Esophagus squamous epithelium (tissue), 5 donors: ENCODE measurements at places on chromosomes 5 and 9.

GRCh38 chr5:122690266-122690665 lies 84.6 kb upstream of the SNX2 start:
- DNase-seq: no peak

GRCh38 chr9:5577225-5577624 lies 51.7 kb upstream of the RIC1 start:
- DNase-seq: no peak

DNA sequence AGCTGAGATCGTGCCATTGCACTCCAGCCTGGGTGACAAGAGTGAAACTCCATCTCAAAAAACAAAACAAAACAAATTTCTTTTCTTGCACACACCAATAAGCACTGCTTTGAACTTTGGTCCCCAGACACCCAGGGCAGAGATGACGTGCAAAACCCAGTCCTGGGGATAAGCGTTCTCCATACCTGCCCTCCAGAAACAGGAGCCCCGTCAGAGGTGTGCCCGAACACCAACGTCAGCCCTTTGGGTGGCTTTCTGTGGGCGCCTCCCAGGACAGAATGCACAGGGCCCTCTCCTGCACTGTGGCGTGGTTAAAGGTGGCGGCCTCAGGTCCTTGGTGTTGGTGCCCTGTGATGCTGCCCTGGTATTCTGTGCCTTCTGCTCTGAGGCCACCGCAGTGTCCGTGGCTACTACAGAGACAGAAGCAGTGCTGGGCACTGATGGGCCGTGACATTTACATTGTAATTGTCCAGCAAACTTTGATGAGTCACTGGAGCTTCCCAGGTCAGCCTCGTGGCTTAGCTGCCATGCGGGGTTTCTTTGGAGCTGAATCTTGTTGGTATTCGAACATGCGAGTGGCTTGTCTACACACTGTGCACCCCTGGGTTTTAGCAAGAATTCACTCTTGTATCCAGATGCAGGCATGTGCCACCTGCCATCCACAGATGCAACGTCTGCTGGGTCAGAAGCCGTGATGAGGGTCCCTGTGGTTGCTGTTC lies 9.8 kb downstream of the PPP1R26 start:
- DNase-seq: no peak

- DNase-seq: no peak
These were observed 20.8 kb upstream of the CEP120 start for GRCh38 chr5:123444016-123444415.

DNA sequence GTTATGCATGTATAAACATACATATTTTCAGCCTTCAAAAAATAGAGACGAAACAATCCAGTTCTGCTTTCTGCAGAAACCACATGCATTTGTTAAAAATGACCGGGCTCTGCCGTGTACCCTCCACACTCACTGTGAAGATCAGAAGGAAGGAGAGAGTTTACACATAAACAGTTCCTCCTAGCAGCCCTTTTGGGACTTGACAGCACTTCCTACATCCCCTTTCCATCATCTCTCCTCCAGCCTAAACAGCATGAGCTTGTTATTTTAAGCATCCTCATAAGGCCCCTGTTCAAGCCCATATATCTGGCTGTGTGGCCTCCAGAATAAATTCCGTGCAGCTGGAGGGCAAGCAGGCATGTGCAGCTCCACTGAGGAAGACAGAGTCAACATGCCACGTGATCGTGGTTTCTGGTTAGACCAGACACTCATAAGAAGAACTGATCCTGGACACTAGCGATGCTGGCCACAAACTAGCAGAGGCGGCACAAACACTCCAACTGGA lies 42.2 kb downstream of the NIPAL4 start:
- DNase-seq: no peak

- no peak for DNase-seq
These were observed 6.4 kb downstream of the B4GALT7 start for GRCh38 chr5:177606071-177607051.

- DNase-seq: no peak
These were observed 274.3 kb upstream of the EFNA5 start for GRCh38 chr5:107945061-107945460.

DNA sequence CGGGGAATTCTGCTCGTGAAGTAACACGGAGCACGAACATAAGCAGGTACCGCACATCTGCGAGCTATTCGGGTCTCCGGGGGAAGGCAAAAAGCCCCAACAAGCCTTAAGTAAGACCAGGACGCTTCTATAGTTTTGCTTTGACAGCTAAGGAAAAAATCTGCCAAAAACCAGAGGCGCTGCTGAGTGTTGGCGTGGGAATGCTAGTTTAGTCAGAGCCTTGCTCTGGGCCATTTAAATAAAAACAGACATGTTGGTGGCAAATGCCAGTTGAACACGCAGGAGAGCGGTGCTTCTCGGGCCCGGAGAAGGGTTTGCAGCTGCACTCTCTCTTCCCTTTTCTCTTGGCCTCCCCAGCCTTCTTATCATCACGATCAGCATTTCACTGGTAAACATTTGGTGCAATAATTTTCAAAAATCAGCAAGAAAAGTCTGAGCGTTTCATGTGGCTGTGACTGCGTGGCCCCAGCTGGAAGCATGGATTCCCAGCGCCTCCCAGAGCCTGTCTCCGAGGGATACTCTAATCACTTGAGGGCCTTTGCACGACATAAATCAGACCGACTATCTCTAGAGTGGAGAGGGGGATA lies 6.4 kb upstream of the NOTCH1 start:
- no peak for DNase-seq

GRCh38 chr5:157677931-157678330 lies 6.6 kb downstream of the C5orf52 start:
- DNase-seq: no peak

DNA sequence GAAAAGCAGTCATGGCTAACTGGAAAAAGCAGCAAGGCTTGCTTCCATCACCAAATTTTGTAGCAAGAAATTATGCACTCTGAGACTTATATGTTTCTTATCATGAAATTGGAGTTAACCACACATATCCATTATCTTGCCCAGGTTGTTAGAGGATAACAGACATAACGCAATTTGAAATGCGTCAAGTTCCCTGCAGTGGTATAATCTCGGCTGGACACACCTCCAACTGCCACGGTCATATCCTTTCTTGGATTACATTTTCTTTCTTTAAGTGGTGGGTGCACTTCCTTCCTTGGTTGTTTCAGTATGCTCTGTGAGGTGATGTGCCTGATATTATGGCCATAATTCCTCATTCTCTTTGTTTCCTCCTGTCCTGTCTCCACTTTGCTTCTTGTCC lies 695.0 kb upstream of the DMAC1 start:
- no peak for DNase-seq

DNA sequence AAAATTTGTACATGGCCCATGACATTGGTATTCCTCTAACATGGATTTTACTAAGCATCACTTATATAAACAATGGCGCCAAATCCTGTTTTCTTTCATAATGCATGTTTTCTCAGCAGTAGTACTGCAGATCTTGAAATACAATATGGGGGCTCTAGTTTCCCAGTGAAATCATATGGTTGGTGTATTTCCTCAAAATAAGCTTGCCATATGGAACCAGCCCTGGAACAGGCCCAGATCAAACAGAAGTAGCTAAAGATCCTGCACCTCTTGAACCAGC lies 163.9 kb downstream of the ZNF608 start:
- DNase-seq: no peak

- DNase-seq: no peak
These were observed 24.6 kb upstream of the CER1 start for GRCh38 chr9:14747111-14747510.

- no peak for DNase-seq
These were observed 132.4 kb downstream of the MCTP1 start for GRCh38 chr5:95152535-95152934.

DNA sequence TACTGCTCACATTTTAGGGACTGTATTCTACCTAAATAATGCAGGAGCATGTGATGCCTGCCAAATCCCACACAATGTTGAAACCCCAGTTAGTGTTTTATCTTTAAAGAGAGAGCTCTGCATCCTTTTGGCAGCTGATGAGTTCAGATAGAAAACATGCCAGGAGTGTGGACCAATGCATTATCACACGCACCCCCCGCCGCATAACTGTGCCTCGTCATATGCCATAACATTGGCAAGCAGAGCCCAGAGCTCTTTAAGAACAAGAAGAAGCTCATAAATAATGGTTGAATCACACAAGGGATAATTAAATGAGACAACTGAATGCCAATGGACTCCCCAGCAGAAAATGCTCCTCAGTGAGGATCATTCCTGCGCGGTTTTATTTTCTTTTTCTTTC lies 52.8 kb upstream of the RORB start:
- no peak for DNase-seq

- DNase-seq: no peak
These were observed 37.5 kb downstream of the ZNF618 start for GRCh38 chr9:113913426-113914195.

DNA sequence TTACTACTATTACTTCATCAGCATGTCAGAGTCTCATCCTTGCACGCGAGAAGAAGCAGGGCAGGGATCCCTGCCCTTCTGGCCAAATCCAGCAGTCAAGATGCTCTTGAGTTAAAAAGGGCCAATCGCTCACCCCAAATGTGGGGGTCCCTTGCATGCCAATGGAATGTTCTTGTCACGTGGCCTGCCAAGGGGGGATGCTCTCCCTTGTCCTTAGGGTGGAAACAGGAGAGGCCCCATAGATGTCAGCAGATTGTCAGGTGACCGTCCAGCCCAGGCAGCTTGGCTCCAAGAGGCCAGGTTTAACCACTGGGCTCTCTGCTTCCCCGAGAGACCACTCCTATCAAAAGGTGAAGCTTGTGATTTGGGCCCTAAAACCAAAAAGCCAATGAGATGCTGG lies 25.3 kb upstream of the DUSP1 start:
- DNase-seq: no peak

DNA sequence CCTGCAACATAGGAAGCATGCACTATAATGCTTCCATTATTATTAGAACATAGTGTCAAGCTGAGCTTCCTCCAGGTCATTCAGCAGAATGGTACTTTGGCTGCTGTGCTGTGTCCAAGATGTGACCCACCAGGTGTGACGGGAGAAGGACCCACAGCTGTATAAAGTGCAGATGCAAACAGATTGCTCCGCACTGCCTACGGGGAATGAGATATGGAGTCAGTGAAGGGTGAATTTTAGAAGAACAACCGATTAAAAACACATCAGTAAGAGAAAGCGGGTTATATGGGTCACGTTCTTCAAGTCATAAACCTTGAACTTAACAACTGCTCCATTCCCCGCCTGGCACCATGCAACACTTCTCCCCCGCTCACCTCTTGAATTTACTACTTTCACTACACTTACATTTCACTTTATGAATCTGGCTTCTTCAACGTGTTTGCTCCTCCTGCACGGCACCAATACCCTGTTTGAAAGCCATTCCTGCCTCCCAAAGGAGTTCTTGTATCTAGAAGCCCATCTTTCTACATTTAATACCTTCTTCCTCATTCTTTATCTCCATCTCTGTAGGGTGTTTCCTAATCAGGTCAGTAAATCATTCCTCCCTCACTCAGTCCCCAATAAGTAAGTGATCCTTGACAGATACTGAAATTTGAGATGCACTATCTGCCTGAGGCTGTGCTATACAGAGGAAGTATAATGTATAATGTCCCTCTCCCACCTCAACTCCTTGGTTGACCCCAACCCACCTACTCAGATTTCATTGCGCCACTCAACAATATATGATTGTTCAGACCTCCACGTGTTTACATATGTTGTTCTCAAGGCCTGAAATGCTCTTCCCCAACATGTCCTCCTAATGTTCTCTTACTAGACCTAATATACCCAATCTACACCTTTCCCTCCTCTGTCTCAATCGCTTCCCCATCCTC lies 25.9 kb downstream of the BRINP1 start:
- DNase-seq: no peak

DNA sequence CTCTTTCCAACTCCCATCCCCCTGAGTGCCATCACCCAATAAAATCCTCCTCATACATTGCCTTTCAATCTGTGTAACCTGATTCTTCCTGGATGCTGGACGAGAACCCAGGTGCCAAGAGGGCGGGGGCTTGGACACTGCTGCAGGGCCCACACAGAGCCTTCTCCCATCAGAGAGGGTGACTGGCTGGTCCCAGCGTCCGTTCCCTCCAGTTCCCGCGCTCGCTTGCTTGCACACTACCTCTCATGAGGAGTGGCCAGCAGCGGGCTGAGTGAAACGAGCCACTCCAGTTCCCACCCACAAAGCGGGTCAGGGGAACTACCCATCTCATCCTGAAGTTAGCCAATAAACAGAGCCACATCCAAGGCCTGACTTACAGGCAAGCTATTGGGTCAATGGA lies 602.6 kb upstream of the ADAMTS16 start:
- no peak for DNase-seq
